ENCODE measurements at places on chromosomes 2 and 18. TPM values are rescaled to one million over a fixed set of nuclear protein-coding genes. Genes with fewer than 3 reads are reported as not detected.

The ALPI gene
- not detected for total RNA-seq

The SULT1C4 gene
- total RNA-seq, result 0.26 TPM

GRCh38 chr18:60047556-60047955 is 147.8 kb downstream of the PMAIP1 start:
- H3K27me3 ChIP-seq, result no peaks in the 10 kb centered on the region
- no peaks in the 10 kb centered on the region for H3K36me3 ChIP-seq
- DNase-seq, result peak; percentile 45
- H3K4me1 ChIP-seq, result peaks cover 4% of the 10 kb centered on the region

GRCh38 chr2:135162786-135163185 is 110.7 kb downstream of the RAB3GAP1 start:
- no peaks in the 10 kb centered on the region for H3K36me3 ChIP-seq
- H3K27ac ChIP-seq, result no peak overlapping the region
- DNase-seq, result no peak
- H3K4me1 ChIP-seq, result no peaks in the 10 kb centered on the region
- H3K4me3 ChIP-seq, result no peak overlapping the region

- H3K4me1 ChIP-seq, result no peaks in the 10 kb centered on the region
- H3K36me3 ChIP-seq, result no peaks in the 10 kb centered on the region
- H3K27ac ChIP-seq, result no peak overlapping the region
- no peak overlapping the region for H3K4me3 ChIP-seq
Measured at GRCh38 chr2:224016963-224017362, 22.1 kb downstream of the SERPINE2 start.

DNA sequence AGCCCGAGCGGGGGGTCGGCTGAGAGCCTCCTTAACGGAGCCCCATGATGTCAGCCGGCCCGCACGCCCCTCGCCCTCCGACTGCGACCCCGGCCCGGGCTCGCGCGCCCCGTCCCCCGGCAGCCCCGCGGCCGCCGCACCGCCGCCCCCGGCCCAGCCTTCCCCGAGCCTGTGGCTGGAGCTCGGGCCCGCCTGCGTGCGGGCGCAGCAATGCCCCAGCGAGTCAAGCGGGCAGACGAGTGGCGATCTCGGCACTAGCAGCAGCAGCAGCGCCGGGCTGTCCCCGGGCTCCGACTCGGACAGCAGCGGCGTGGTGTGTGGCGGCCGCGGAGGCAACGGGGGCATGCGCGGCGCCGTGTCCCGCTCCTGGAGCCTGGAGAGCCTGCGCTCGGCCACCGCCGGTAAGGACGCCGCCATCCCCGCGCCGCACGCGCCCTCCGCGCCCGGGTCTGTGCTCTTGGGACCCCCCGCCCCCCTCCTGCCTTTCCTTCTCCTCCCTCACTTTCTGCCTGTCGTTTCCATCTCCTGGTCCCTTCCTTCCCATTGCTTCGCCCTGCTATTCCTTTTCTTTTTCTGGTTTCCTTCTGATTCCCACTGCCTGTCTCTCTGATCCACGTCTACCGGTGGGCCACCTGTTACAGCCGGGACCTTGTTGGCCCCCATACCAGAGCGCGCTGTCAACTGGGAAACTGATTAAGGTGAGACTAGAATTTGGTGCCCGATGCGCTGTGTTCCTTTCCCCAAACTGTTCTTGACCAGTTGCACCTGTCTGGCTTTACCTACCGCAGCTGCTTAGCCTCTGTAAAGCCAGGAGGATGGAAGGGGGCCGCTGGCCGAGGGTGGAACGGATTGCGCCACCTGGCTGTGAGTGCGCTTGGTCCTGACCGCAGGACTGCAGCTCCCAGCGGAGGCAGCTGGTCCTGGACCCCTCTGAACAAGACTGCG is 127.4 kb downstream of the ARHGEF4 start:
- H3K4me1 ChIP-seq, result no peaks in the 10 kb centered on the region
- H3K27ac ChIP-seq, result no peak overlapping the region
- no peaks in the 10 kb centered on the region for H3K36me3 ChIP-seq
- no peak overlapping the region for H3K4me3 ChIP-seq

Measured in fibroblast of lung (primary cell).